ENCODE measurements at places on chromosomes 2 and 18.

GRCh38 chr18:48670751-48671560 is 132.1 kb downstream of the CTIF start:
- no peak for DNase-seq

- DNase-seq: no peak
Observed at GRCh38 chr18:59512025-59512755, 153.1 kb upstream of the LMAN1 start.

DNA sequence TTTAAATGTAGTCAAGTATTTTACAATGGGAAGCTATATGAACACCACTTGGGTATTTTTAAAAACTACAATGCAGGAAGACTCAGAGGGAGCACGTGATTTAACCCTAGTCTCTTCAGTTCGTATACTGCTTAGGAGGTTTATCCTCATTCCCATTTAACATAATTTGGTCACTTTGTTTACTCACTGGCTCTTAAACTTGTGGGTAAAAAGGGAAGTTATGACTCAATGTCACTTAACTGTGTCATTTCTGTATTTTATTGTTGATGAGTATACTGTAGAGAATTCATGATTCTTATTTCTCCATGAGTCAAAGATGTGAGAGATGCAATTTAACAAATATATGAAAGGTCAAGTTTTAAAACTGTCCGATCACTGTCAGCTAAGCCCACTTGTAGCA is 48.2 kb downstream of the SLC66A3 start:
- no peak for DNase-seq

GRCh38 chr2:177241711-177242120 is 22.8 kb downstream of the NFE2L2 start:
- DNase-seq: peak; percentile 60

GRCh38 chr2:28608500-28609424 is 112.9 kb downstream of the PLB1 start:
- no peak for DNase-seq

- no peak for DNase-seq
Observed at GRCh38 chr2:122007577-122007976, 252.1 kb downstream of the TSN start.

DNA sequence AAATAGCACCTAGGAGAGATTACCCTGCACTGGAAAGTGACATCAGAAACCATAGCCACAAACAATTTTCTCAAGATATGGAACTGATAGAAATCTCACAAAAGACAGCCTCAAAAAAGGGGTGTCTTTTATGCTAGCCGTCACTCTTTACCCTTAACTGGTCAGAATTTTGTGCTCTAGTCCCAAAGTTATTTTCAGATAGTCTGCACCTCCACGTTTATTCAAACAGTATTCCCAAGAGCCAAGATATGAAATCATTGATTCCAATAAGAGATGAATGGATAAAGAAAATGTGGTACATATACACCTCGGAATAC is 23.5 kb upstream of the PMAIP1 start:
- DNase-seq: no peak

- peak; percentile 19 for DNase-seq
Observed at GRCh38 chr2:44314362-44314761, 39.1 kb downstream of the SLC3A1 start.

Measured in SK-N-SH (cell line).